ENCODE measurements at places on chromosomes 7 and 10.

- no peak for DNase-seq
These were observed 140.6 kb downstream of the FAM53B start for GRCh38 chr10:124603376-124604213.

DNA sequence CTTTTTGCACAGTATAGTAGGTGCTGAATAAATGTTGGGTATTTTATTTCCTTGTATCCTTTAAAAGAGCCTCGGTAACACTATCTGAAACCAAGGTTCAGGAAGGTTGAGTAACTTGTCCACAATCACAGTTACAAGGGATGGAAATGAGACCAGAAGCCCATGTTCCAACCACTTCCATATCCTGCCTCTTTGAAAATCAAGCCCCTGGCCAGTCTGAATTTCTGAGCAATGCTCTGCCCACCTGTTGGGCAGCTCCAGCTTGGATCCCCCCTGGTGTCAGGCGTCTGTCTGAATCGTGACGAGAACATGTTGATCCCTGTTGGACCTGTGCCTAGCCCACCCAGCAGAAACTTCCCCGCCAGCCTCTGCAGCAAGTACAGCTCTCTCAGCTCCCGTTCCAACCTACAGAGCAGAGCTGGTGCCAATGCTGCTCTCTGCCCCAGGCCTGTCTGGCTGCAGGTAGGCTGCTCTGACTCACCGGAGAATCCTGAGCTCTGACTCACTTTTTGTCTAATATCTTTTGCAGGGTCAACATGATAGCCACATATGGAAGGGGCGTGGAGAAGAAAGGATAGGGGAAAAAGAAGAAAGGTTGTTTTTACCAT, 595.5 kb downstream of the INHBA start:
- no peak for DNase-seq

GRCh38 chr10:123154711-123155505, 706 bp downstream of the BUB3 start:
- peak; percentile 61 for DNase-seq

GRCh38 chr10:18293536-18294510, 153.6 kb downstream of the CACNB2 start:
- no peak for DNase-seq

- no peak for DNase-seq
These were observed 70.4 kb downstream of the GPR158 start for GRCh38 chr10:25245165-25245564.

GRCh38 chr7:139643951-139644585, 120.6 kb downstream of the CLEC2L start:
- DNase-seq: no peak

DNA sequence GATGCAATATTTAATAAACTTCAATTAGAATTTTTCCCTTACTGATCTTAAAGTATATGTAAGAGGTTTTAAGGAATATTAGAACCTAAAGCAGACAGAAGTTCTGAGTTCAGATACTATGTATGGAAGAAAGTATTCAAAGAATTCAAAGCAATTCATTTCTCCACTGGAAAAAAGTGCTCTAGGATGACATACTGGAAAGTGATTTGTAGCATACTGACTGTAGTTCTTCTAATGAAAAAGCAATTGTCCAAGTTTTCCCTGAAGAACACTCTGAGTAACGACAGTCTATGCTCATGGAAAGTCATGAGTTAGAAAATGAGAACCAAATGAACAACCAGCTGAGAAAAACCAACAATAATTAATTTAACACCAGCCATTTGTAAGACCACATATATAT, 180.8 kb upstream of the SLC26A5 start:
- no peak for DNase-seq

DNA sequence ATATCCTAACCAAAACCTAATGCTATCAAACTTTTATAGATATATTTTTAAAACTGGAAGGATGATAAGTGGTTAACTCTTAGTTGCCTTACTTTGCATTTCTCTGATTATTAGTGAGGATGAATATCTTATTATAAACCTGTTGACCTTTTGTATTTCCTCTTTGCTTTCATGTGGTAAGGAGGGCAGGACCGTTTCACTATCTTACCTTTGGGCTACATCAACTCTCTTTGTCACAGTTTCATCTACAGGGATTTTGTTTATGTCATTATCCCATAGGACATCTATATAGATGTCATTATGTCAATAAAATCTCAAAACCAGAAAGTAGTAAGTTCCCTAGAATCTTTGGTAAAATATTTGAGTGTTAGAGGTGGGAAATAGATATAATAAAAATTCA, 219.3 kb downstream of the THSD7A start:
- no peak for DNase-seq

- DNase-seq: no peak
These were observed 29.1 kb downstream of the UBE2H start for GRCh38 chr7:129923709-129924108.

DNA sequence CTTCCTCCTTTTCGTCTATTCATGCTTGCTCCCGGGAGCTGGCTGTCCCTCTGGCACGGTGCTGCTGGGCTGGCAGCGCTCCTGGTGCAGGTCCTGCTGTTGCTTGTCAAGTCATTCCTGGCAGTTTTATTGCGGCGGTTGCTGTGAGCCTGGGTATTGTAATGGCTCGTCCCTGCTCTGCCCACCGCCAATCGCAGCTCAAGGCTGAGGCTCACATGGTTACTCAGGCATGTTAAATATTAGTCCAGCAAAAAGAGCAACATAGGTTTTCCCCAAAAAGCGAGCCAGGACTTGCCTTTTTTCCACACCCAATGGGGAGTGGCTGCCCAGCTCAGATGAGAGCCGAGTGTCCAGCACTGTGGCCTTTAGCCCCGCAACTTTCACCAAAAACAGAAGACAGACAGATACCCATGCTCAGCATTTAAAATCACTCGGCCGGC, 492.9 kb upstream of the FOXK1 start:
- no peak for DNase-seq

GRCh38 chr7:19984231-19984632, 210.8 kb upstream of the TMEM196 start:
- no peak for DNase-seq

Data from Kasumi-1 (cell line).